ENCODE measurements at places on chromosomes 1 and 21.

- DNase-seq, result peak; percentile 17
These were observed 4.9 kb upstream of the MASP2 start for GRCh38 chr1:11051781-11052511.

DNA sequence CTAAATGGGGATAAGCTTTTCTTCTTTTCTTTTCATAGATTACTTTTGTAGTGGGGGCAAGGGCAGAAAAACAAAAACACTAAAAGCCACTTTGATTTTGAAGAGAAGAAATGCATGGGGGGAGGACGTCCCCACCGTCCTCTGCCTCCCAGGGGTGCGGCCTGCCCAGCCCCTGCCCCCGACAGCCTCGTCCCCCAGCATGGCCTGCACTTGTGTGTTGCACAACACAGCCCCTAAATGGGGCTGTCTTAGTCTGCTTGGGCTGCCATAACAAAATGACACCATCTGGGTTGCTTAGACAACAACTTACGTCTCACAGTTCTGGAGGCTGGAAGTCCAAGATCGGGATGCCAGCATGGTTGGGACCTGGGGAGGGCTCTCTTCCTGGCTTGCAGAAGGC is 57.3 kb upstream of the TMEM51 start:
- no peak for DNase-seq

GRCh38 chr1:202351725-202352124 is 3.2 kb downstream of the PPP1R12B start:
- no peak for DNase-seq

- no peak for DNase-seq
These were observed 1.5 kb upstream of the SCCPDH start for GRCh38 chr1:246722720-246723119.

- no peak for DNase-seq
These were observed 24.5 kb downstream of the TP73 start for GRCh38 chr1:3676581-3677470.

- peak; percentile 68 for DNase-seq
These were observed 1.6 kb upstream of the ENO1 start for GRCh38 chr1:8879922-8880676.

GRCh38 chr1:203037509-203038190 is 11.4 kb downstream of the PPFIA4 start:
- DNase-seq, result no peak

GRCh38 chr1:22626237-22627157 is 9.9 kb upstream of the C1QA start:
- DNase-seq, result no peak

GRCh38 chr1:225881081-225881958 is 860 bp downstream of the TMEM63A start:
- peak; percentile 36 for DNase-seq

DNA sequence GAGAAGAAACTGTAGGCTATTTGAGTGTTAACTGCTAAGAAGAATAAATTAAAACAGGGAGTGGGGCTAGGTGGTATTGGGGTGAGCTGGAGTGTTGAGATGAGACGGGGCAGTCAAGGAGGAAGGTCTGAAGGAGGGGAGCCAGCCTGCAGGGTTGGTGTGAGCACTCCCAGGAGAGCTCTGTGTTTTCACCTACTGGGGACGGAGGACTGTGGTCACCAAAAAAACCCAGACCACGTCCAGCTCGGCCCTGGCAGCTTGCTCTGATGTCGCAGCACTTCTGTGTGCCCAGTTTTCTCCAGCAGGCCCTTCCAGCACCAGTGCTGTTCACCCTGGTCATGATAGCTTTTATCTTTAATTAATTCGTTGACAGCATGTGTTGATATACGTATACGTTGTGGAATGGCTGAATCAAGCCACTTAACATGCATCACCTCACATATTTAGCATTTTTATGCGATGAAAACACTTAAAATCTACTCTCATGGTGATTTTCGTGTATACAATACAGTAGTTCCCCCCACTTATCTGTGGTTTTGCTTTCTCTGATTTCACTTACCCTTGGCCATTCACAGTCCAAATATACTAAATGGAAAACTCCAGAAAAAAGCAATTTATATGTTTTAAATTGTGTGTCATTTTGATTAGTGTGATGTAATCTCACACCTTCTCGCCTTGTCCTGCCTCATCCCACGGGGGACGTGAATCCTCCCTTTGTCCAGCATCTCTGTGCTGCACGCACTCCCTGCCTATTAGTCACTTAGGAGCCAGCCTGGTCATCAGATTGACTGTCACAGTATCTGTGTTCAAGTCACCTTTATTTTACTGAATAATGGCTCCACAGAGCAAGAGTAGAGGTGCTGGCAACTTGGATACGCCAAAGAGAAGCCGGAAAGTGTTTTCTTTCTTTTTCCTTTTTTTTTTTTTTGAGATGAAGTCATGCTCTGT is 12.3 kb downstream of the FAM3B start:
- no peak for DNase-seq

DNA sequence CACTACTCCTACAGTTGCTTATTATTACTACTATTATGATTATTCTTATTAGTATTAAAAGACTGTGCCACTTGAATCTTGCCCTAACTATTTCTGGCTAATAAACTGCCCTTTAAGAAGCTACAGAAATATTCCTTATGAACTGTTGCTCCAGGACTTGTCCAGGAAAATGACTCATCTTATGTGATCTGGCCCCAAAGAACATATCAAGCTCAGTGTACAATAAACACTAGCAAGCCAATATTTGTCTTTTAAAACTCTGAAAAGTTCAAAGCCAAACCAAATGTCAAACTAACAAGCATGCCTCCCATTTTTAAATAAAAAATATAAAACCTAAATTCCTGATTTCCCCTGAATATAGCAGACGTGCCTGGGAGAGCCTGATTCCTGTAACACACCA is 88.7 kb upstream of the SIM2 start:
- no peak for DNase-seq

DNA sequence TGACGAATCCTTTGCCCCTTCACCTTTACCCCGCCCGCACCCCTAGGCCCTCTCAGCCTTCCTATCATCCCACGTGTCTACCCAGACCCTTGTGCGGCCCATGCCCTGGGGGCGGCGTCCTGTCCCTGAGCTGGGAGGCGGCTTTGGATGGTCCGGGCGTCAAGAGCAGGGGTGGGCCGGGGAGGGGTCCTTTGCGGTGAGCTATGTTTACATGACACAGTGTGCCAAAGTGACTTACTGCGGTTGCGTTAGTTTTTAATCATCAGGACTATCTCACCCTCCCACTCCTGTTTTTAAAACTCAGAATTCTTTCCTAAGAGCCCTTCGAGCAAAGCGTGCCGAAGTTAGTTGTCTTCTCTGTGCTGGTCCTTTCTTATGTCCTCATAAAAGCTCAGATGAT is 144.6 kb downstream of the PGBD5 start:
- DNase-seq, result no peak

GRCh38 chr1:244952280-244952933 is 88.1 kb upstream of the HNRNPU start:
- no peak for DNase-seq

GRCh38 chr1:160570840-160571239 is 8.5 kb downstream of the CD84 start:
- DNase-seq, result no peak

DNA sequence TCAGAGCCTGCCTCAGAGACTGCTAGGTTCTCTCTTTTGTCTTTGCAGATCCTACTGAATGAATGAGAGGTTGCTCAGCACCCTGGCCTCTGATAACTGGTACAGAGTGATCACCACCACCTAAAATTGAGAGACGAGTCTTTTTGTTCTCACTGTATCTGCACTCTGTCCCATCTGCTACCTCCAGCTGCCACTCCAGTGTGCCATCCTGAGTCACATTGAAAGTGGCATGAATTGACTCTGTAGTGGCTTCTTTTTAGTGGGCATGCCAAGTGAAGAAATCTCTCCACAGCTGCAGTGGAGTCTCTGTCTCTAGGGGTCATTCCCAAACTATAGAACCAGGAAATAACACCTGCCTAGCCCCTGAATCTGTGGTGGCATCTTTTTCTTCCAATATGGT is 14.7 kb downstream of the CAMK1G start:
- no peak for DNase-seq

GRCh38 chr1:1091344-1092148 is 17.4 kb upstream of the RNF223 start:
- no peak for DNase-seq

DNA sequence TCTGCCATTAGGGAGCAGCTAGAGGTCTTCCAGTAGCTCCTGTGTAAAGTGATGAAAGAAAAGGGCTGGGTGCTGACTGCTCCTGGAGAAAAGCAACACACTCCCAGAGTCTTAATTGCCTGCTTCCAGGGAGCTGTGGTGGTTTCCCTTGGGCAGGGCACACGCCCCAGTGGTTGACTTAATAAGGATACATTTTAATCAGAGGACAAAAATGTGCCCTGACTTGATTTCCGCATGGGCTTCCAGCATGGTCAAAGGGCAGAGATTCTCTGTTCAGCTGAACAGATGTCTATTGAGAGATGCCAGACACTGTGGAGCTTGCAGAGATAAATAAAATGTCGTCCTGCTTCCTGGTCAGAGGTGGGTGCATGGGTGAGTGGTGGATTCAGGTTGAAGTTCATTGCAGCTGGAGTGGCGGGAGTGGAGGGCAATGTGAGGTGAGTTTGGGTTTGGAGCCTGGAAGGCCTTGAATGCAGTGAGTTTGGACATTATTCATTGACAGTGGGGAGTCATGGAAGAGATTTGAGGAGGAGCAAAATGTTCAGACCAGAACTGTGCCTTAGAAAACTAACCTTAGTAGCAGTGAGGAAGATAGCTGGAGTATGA is 16.0 kb downstream of the QSOX1 start:
- DNase-seq, result no peak

Data from stimulated activated CD4-positive, alpha-beta T cell treated with anti-CD3 and anti-CD28 coated beads, Interleukin-4, amount 100 ng/mL, for 24 hours (primary cell).